Activated T-cell treated with anti-CD3 and anti-CD28 coated beads, Interleukin-2, amount 50 U/mL, for 72 hours (primary cell): ENCODE measurements at places on chromosomes 4 and X.

DNA sequence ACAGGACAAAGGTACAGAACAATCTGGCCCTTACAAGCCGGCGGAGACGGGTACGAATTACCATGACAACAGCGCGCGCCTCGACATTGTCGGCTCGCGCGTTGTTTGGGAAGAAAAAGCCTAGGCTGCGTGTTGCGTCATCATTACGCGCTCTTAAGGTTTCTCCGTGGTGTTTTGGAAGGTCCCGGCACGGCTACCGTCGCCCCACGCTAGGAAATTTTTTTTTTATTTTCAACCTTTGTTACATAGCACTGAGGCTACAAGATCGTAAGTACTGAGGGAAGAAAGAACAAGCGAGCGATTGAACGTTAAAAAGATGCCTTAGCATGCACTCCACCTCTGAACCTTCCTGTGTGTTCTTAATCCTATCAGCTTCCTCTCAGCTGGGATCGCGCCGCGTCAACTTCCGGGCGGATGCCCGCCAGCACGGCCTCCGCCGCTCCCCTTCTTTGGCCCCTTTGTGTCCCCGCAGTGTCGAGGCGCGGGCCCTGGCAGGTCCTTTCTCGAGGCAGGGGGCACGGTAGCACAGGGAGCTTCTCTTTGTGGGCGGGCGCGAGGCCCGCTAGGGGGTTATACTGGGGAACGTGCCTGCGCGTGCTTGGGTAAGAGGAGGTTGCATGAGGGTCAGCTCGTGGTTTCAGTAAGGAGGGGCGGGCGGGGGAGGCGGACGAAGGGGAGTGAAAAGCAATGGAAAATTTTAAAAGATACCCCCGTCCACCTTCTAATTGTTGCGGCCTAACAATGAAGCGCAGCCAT, at the start of gene SMARCAD1:
SMARCAD1 (plus strand) TSS at position 397 of the 756 bp plus-strand sequence. CDS start 530 bp downstream, outside the sequence.
- peak; percentile 89 for DNase-seq

- DNase-seq, result no peak
Measured at GRCh38 chr4:158112611-158113010, 60.2 kb downstream of the GASK1B start.

DNA sequence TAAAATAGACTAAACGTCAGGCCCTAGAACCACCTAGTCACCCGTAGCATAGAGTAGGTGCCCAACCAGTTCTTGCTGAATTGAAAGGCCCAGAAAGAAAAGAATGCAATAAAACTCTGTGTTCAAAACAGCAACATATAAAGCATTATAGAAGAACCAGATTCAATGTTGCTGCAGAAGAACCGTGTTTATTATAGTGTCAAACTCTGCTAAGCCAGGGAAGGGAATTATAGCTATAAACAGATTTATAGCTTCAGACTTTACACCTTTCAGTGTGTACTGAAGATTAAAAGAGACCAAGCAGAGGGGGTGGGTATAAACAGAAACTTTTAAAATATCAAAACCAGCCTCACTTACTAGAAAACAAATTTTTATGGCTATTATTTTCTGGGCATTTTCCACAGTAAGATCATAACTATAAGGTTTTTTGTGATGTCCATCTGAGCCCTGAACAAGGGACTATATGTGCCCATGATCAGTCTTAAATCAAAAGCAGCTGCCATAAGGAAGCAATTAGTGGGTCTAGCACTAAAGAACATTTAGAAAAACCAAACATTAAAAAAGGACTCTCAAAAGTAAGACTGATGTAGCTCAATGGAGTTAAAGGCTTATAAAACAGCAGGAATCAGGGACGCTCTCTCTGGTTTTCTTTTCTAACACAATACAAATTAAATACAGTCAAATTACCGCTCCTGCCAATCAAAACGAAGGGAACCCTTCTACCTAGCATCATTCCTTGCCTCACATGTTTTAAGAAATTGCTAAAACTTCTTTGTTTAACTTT, 219.7 kb upstream of the ETNPPL start:
- no peak for DNase-seq

DNA sequence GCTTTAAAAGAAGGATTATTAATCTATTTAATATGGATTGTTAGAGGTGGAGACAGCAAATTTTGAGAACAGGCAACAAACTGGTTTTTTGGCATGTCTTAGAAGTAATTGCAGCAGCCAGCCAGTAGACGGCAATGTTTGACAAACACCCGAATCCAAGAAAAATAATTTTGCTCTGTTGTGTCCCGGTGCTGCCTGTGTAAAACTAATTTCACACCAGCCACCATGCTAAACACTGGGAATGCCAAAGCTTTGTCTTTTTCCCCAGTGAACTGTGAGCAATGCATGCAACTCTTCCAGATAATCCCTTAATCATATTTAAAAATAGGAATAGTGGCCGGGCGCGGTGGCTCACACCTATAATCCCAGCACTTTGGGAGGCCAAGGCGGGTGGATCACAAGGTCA, 25.9 kb downstream of the SMIM31 start:
- DNase-seq, result peak; percentile 8

- DNase-seq, result no peak
Measured at GRCh38 chr4:176949029-176949428, 156.3 kb upstream of the VEGFC start.

GRCh38 chrX:6768881-6769280, 234.0 kb upstream of the VCX3A start:
- no peak for DNase-seq

DNA sequence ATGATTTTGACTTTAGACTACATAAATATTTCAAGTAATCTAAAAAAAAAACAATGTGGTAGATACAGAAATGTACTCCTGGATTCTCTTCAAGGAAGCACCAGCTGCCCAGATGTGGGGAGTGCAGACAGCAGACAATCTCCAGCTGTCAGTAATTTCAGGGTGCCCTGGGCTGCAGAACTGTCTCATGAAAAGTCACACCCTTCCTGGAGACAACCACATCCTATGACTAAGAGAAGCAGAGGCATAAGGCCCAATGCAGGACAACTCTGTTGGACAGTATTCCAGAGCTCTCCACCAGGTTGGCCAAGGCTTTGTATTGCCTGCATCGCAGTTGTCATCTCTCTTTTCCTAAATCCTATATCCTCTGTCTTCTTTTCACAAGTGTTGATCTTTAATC, 34.4 kb upstream of the BLTP1 start:
- DNase-seq, result no peak

DNA sequence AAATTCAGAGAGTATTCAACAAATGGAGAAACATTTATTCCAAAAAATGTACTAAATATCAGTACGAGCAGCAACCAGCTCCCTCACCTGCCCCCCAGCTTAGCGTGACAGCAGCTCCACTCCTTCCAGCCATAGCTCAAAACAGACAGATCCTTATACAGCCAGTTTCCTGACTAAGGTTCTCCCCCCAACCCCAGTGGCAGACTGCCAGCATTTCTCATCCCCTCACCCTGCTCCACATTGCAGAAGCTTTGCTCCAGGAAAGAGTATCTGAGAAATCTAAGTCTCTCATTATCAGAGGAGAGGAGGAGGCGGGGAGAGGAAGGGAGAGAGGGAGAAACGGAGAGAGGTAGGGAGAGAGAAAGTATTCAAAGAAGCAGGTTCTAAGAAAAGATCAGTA, 53.3 kb upstream of the PASD1 start:
- no peak for DNase-seq

DNA sequence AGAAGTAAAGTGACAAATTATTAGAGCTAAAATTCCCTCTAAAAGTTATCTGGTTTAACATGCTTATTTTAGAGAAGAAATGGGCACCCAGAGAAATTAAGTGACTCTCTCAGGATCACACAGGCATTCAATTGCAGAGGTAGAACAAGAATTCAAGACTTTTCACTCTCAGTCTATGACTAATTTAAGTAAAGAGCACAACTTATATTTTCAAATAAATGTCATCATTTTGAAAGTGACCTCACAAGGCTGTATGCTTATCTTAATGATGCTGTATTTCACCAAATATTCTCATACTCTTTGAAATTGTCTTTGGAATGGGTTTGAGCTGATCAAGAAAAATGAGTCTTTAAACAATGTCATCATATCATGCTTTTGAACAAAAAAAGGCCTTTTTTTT, 15.3 kb downstream of the GPR174 start:
- no peak for DNase-seq

GRCh38 chr4:54793856-54794422, 136.2 kb downstream of the KIT start:
- DNase-seq, result no peak

GRCh38 chrX:16683007-16683664, 29.3 kb downstream of the CTPS2 start:
- DNase-seq, result no peak

- DNase-seq, result no peak
Measured at GRCh38 chrX:94686071-94686470, 1012.1 kb downstream of the FAM133A start.

GRCh38 chr4:1787411-1788077, 5.5 kb upstream of the FGFR3 start:
- no peak for DNase-seq

- DNase-seq, result no peak
Measured at GRCh38 chr4:786861-787300, 39.0 kb downstream of the CPLX1 start.

DNA sequence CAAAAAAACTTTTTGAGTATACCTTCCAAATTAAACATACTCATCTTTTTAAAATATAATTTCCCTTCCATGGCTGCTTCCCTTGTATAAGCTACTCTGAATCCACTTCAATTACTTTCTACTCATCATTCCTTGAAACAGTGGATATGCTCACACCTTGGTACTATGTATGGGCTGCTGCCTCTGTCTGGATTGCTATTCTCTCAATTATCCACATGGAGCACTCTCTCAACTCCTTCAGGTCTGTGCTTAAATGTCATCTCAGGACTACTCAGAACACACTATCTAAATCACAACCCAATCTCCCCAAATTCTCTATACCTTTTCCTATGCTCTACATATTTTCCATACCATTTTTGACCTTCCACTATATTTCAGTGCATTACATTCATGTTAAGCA, 898.9 kb upstream of the EPHA5 start:
- DNase-seq, result no peak

DNA sequence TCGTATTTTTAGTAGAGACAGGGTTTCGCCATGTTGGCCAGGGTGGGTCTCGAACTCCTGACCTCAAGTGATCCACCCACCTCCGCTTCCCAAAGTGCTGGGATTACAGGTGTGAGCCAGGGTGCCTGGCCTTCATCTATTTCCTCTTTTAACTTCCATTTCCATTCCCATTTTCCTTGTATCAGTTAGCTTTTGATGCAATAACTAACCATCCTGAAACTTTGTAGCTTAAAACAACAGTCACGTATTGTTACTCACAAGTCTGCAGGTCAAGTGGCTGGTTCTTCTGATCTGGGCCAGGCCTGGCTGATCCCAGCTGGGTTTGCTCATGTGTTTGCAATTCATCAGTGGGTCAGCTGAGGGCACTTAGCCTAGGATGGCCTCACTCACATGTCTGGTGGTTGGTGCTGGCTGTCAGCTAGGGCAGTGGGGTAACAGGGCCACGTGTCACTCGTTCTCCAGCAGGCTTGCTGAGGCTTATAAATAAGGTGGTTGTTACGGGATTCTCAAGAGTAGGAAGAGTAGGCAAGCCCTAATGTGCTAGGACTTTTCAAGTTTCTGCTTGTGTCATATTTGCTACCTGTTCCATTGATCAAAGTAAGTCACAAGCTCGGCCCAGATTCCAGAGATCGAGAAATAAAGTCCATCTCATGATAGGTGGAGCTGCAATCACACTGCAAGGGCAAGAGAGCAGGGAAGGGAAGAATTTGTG, 88.2 kb downstream of the SOWAHB start:
- DNase-seq, result no peak

GRCh38 chr4:18155067-18156041, 133.8 kb upstream of the LCORL start:
- DNase-seq, result no peak

DNA sequence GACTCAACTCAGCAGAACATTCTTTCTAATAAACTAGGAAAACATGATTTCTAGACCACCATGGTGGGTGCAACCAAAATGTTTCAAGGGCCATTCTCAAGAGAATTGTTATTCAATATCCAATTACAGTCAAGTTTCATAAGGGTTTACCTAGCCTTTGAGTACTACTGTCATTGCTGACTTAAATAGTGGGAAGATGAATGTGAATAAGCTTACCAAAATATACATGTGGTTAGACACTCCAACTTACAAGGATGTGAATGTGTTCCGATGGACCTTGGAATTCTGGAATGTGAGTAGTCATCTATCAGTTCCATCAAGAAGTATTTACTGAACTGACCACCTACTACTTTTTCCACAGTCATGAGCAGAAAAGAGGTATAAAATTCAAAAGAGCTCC, 16.9 kb downstream of the SH3RF1 start:
- no peak for DNase-seq

DNA sequence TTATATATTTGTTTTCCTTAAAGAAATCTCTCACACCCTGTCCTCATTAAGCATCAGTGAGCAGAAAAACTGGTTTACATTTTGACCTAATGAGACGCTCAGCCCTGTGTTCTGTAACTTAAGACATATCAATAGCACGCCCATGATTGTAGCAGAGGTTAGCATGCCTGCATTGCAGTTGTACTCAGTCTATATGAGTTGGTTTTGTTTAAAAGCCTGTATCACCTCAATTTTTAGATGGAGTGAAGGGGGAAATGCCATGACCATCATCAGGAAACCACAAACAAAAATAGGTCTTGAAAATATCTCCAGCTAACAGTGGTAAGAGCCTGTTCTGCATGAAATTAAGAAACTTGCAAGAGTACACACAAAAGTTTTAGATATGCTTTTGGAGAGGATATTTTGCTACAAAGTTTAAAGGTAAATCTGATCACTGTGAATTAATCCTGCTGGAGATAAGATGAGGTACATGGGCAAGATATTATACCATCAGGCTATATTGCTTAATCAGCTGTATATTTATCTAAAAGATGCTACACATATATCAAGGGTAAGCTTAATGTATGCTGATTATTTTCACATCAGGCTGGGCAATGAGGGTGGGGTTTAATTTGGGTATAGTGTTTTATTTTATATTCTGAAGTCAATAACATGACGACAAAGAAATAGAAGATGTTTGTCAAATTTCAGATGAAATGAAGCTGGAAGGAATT, 13.1 kb upstream of the COQ2 start:
- no peak for DNase-seq

DNA sequence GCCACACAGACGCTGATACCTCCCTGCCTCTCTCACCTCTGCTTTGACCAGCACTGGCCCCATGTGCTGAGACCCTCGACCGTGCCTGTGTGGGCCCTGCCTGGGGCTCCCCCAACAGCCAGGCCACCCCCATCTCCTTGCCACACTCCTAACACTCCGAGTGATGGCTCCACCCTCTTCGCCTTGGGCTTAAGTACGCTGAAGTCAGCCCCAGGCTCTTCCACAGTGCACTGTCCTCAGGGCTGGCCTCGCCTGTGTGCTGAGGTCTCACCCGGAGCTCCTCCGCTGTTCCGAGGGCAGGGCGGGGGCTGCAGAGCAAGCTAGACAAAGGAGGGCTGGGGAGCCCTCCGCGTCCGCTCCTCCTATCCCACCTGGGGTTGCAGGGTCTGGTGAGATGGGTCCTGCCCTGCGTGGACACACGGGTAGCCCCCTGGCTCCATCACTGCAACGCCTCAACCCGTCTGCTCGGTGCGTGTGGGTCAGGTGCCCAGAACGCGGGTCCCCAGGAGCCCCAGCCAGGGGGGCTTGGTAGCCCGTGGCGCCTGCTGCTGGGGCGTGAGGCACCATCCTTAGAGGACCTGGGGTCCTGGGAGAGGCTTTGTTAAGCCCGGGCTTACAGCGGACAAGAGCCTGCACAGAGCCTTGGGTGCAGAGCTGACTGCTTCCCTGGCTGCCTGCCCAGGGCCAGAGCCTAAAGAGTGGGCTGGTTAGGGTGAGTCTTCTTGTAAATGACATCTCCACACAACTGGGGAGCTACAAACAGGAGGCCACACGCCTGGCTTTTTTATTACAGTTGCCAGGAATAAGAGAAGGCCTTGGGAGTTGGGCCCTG, 42.6 kb upstream of the NKX1-1 start:
- no peak for DNase-seq
